ENCODE measurements at places on chromosomes 4 and X.

- DNase-seq: no peak
Observed at GRCh38 chr4:148044912-148045352, 313.0 kb downstream of the ARHGAP10 start.

DNA sequence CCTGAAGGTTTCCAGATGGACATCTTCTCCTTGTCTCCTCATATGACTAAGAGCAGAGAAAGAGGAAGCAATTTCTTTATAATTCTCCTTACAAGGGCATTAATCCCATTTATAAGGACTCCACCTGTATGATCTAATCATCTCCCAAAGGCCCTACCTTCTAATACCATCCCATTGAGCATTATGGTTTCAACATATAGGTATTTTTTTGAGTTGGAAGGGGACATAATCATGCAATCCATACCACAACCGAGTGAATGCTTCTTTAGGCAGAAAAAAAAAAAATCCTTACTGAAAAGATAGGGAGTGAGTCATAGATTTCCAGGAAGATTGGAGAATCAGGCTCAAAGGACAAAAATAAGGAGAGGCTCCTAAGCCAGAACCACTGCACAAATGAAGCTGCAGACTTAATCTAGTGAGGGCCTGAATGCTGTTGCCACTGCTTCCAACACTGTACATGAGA is 312.5 kb upstream of the HS3ST1 start:
- DNase-seq: no peak

DNA sequence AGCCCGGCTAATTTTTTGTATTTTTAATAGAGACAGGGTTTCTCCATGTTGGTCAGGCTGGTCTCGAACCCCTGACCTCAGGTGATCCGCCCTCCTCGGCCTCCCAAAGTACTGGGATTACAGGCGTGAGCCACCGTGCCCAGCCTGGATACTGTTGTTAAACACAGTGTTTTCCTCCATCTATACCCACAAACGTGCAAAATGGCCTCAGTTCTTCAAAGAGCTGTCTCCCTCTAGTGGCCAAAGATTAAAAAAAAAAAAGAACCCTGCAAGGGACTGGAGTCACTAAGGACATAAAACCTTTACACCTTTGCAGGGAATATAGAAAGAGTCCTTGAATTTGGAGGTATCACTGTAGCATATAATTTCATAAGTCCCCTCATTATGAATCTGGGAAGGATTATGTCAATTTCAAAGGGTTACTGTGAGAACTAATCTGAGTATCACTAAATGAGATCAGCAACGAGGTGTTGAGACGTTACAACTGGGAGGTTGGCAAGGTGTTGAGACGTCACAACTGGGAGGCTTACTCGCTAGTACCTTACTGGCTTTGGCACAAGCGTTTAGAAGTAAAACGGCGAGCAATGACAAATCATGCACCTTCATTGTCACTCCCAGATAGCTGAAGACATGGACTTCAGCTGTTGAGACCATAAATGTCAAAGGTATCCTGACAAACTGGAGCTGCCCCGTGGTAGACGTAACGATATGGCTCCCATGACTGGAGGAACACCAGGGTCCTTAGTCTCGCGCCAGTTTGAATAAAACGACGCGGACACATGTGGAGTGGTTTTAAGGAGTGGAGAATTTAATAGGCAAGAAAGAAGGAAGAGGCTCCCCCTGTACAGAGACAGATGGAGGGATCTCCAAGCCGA is 33.4 kb upstream of the ENPP6 start:
- DNase-seq: no peak

GRCh38 chrX:40749681-40750494 is 14.5 kb upstream of the MED14 start:
- no peak for DNase-seq

DNA sequence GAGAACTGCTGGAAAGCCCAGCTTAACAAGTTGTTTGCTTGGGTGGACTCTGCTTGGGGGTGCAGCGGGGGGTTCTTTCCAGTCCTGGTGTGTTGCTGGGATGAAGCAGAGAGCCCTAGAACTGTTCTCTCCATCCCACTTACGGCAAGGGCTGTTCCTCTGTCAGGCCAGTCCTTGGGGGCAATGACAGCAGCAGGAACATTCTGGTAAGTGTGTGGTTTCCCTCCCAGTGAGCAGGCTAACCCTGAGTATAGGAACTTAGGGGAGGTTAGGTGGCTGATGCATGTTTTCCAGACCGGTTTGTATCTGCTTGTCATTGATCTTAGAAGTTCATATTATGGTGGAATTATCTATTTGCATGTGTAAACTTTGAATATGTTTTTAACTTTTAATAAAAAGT is 46.9 kb upstream of the TLR2 start:
- no peak for DNase-seq

DNA sequence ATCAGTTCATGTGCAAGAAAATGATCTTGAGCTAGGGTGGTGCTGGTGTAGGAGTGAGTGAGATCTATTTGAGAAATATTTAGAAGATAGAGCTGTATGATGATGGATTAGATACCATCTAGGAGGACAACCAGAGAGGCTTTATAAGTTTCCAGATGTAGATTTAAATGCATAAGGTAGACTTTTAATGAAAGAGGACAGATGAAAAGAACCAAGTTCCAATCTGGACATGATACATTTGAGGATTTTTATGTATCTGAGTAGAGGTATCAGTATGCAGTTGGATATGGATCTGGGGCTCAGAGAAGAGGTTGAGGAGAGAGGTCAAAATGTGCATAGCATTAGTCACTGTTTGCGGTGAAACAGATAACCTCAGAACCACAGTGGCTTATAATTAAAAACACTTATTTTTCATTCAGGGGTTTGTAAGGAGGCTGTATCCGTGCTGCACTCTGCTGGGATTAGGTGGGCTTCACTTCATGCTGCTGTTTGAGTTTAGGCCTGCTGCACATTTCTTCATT is 348.7 kb downstream of the BMPR1B start:
- DNase-seq: no peak

- DNase-seq: no peak
Observed at GRCh38 chr4:180541678-180542077, 1701.5 kb upstream of the TENM3 start.

DNA sequence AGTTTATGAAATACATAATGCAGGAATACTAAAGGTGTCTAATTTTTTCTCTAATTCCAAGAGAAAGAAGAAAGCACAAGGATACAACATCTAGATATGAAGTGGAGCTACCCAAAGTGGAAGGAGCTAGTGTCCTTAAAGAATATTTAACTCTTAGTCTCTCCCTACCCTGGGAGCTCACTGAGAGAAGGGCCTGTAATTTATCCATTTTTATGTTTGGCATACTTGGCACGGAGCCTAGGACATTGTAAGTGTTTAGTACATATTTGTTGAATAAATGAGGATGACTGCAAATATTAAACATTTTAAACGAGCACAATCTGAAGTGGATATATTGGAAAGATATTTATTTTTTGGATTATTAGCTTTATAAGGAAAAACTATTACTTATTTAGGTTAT is 674.8 kb downstream of the IQCM start:
- no peak for DNase-seq

Measured in esophagus muscularis mucosa (tissue), 4 donors.